Adrenal gland (tissue), 19 donors: ENCODE measurements at places on chromosomes 16 and 17. TPM values are rescaled to one million over a fixed set of nuclear protein-coding genes. Genes with fewer than 3 reads are reported as not detected.
A peak's percentile ranks its signal among the peaks of the same experiment; 100 is the strongest.

- H3K27me3 ChIP-seq = no peaks in the 10 kb centered on the region
- no peak overlapping the region for H3K4me3 ChIP-seq
- no peaks in the 10 kb centered on the region for H3K36me3 ChIP-seq
- DNase-seq = no peak
- H3K27ac ChIP-seq = no peak overlapping the region
Measured at GRCh38 chr16:85453703-85454102, 159.4 kb upstream of the GSE1 start.

GRCh38 chr16:280552-280951 is at the start of gene ARHGDIG:
Gene ARHGDIG, plus strand, starts transcription at chr16:280591. Its CDS starts 90 bp downstream, at chr16:280681.
- H3K4me3 ChIP-seq = no peak within 1 kb of the TSS
- H3K27ac ChIP-seq = no peak within 1 kb of the TSS
- no peaks in the 10 kb centered on the region for H3K36me3 ChIP-seq
- H3K4me1 ChIP-seq = no peaks in the 10 kb centered on the region
- DNase-seq = no peak

DNA sequence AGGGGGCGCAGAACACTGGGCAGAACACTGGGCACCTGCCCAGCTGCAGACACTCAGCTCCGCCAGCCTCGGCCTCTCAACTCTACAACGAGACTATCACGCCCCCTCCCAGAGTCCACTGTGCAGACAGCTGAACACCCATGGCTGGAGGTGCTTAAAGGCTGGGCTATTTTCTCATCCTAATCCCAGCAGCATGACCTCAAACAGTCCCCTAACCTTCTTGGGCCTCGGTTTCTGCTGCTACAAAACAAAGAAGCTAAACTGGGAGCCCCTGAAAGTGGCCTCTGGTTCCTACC is 27.7 kb upstream of the ZNF469 start:
- H3K27ac ChIP-seq = no peak overlapping the region
- no peak overlapping the region for H3K4me3 ChIP-seq
- H3K4me1 ChIP-seq = no peaks in the 10 kb centered on the region
- no peaks in the 10 kb centered on the region for H3K27me3 ChIP-seq
- DNase-seq = no peak
- no peaks in the 10 kb centered on the region for H3K36me3 ChIP-seq

TEX14 gene
- total RNA-seq = 0.69 TPM

BAHCC1 gene
- 14.4 TPM for total RNA-seq

CPNE7 gene
- total RNA-seq = 0.36 TPM

DNA sequence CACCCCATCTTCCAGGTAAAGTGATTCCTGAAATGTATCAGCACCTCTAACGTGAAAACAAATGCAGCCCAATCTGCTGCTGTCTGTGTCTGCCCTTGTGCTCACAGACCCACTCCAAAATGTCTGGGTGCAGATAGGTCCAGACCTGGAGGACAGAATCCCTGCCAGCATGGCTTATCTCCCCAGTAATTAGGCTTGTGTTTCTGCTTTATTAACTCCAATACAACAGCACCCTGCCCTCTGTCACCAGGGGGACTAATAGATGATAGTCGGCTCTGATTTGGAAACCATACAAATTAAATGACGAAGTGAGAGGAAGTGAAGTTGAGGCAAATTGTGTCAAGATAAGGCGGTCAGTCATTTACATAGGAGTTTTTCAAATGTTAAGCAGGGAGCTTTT is 608.3 kb upstream of the SALL1 start:
- no peak overlapping the region for H3K4me3 ChIP-seq
- DNase-seq = no peak
- no peak overlapping the region for H3K27ac ChIP-seq
- no peaks in the 10 kb centered on the region for H3K36me3 ChIP-seq

- no peaks in the 10 kb centered on the region for H3K4me1 ChIP-seq
- H3K27ac ChIP-seq = no peak overlapping the region
- no peaks in the 10 kb centered on the region for H3K36me3 ChIP-seq
- H3K27me3 ChIP-seq = peaks cover 5% of the 10 kb centered on the region
- no peak overlapping the region for H3K4me3 ChIP-seq
Measured at GRCh38 chr16:80570106-80570478, 29.3 kb downstream of the DYNLRB2 start.

DNA sequence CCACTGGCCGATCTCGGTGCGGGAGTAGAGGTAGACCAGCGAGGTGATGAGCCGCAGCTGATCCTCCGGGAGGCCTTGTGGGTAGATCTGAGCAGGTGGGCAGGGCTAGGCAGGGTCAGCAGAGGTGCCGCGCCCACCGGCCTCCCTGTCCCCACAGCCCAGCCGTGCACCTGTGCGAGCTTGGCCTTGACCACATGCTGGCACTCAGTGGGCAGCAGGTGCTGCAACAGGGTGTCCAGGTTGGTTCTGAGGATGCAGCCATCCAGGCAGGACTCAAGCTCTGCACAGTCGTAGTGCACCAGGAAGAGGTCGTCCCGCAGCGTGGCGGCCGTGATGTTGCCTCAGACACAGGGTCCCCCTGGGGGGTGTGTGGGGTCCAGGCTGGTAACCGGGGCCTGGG is 12.4 kb downstream of the MSLN start:
- no peak for DNase-seq
- H3K36me3 ChIP-seq = no peaks in the 10 kb centered on the region
- H3K27me3 ChIP-seq = no peaks in the 10 kb centered on the region
- no peak overlapping the region for H3K4me3 ChIP-seq

GRCh38 chr16:9008601-9009260 is 45.0 kb upstream of the USP7 start:
- H3K27me3 ChIP-seq = peaks cover 4% of the 10 kb centered on the region
- H3K4me1 ChIP-seq = no peaks in the 10 kb centered on the region
- peak; percentile 86 for DNase-seq
- no peak overlapping the region for H3K4me3 ChIP-seq

DNA sequence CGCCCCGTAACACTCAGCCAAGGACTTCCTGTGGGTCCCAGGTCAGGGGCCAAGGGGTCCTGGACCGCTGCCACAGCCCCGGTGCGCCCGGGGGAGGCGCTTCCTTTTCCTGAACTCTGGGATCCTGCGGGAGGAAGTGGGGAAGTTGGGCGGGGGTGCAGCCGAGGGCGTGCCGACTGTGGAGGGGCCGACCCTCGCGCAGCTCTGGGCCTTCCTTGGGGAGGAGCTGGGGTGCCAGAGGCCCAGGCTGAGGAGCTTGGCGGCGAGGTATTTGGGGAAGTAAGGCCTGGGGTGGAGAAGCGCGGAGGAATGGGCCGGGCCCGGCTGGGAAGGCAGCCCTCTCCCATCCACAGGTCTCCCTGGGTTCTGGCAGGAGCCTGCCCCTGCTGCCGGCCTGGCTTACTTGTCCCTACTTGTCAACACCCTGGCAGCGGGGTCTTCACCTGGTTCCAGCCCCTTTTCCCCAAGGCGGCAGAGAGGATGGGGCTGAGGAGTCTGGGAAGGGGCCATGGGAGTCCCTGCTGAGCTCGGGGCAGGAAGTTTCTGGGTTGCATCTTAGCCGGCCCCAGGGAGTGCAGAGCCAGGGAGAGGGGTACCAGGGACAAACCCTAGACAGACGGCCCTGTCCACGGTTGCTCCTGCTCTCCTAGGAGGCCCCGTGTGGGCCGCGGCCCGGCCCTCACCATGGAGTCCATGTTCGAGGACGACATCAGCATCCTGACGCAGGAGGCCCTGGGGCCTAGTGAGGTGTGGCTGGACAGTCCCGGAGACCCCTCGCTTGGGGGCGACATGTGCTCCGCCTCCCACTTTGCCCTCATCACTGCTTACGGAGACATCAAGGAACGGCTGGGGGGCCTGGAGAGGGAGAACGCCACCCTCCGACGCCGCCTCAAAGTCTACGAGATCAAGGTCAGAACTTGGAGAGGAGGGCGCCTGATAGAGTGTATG is 1.7 kb downstream of the TBKBP1 start:
- peaks cover 4% of the 10 kb centered on the region for H3K4me1 ChIP-seq
- H3K27ac ChIP-seq = peak overlapping the region; percentile 86
- peaks cover 10% of the 10 kb centered on the region for H3K36me3 ChIP-seq
- H3K4me3 ChIP-seq = no peak overlapping the region
- H3K27me3 ChIP-seq = no peaks in the 10 kb centered on the region

HSPB9 gene
- total RNA-seq = 0.14 TPM

DLX3 gene
- total RNA-seq = not detected

C17orf113 gene
- total RNA-seq = 0.69 TPM

DNA sequence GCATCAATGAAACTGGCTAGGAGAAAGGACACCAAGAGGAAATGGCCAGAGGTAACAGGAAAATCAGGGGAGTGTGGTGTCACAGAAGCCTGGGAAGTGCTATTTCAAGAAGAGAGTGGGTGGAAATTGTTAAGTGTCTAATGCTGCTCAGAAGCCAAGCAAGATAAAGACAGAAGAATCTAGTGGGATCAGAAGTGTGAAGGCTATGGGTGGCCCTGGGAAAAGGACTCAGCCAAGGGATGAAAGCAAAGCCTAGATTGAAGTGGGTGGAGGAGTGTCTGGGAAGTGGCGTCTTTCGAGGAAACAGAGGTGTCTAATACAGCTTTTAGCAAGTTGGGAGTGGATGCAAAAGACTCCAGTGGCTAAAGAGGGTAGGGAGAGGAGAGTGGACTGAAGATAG is 13.4 kb downstream of the PDZD9 start:
- H3K36me3 ChIP-seq = no peaks in the 10 kb centered on the region
- no peaks in the 10 kb centered on the region for H3K27me3 ChIP-seq
- H3K27ac ChIP-seq = no peak overlapping the region
- no peak for DNase-seq
- H3K4me1 ChIP-seq = peaks cover 7% of the 10 kb centered on the region

LLGL2 gene
- total RNA-seq = 23.4 TPM

- no peak overlapping the region for H3K4me3 ChIP-seq
- H3K27ac ChIP-seq = no peak overlapping the region
- DNase-seq = no peak
- peaks cover 12% of the 10 kb centered on the region for H3K27me3 ChIP-seq
- H3K4me1 ChIP-seq = no peaks in the 10 kb centered on the region
- H3K36me3 ChIP-seq = no peaks in the 10 kb centered on the region
Measured at GRCh38 chr16:3012246-3012645, 477 bp upstream of the CLDN9 start.

GRCh38 chr16:19177111-19177739 is 9.2 kb downstream of the SYT17 start:
- H3K27me3 ChIP-seq = no peaks in the 10 kb centered on the region
- no peak for DNase-seq
- no peak overlapping the region for H3K4me3 ChIP-seq
- H3K4me1 ChIP-seq = no peaks in the 10 kb centered on the region
- no peaks in the 10 kb centered on the region for H3K36me3 ChIP-seq

DNA sequence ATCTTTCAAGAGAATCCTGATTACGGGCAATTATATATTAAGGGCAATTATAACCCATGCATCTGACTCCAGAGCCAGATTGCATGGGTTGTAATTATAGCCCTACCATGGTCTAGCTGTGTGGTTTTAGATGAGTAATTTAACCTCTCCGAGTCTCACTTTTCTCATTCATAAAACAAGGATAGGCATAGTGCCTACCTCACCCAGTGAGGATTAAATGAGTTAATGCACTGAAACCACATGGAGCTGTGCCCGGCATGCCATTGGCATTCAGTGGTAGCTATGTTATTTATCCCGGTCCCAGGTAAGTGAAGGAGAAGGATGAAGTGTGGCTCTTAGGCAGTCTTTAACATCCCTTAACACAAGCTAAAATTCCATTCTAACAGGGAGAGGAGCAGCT is 6.3 kb downstream of the SNX20 start:
- H3K4me3 ChIP-seq = no peak overlapping the region
- no peaks in the 10 kb centered on the region for H3K4me1 ChIP-seq
- peaks cover 11% of the 10 kb centered on the region for H3K27me3 ChIP-seq
- no peaks in the 10 kb centered on the region for H3K36me3 ChIP-seq
- DNase-seq = no peak

DNA sequence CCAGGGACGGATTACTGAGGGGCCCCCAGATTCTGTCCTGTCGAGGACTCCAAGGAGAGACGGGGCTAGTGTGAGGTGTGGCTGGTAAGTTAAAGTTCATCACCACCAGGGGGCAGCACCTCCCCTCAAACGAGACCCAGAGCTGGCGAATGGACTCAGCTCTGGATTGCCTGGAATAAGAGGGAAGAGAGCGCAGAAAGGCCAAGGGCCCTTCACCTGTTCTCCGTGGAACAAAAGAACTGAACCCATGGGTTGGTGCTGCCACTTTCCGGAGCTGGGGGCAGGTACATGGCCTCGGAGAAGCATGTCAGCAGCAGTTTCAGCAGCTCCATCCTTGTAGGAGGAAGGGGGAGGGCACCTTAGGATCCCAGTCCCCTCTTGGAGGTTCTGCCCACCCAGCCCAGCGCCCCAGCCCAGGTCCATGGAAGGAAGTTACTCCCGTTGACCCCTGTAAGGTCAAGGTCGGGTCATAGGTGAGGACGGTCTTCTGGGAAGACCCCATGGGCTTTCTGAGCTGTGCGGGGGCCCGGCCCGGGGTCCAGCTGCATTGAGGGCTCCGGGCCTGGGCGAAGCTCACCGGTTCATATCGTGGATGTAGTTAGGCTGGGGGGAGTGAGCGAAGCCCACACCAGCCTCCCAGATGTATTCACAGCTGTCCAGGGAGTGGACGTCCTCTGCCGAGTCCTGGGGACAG is 10.8 kb downstream of the HID1 start:
- H3K36me3 ChIP-seq = no peaks in the 10 kb centered on the region
- peak; percentile 86 for DNase-seq
- H3K27me3 ChIP-seq = no peaks in the 10 kb centered on the region
- no peak overlapping the region for H3K4me3 ChIP-seq

GAS2L2 gene
- total RNA-seq = 0.06 TPM

- H3K27ac ChIP-seq = peak overlapping the region; percentile 80
- peaks cover 26% of the 10 kb centered on the region for H3K4me1 ChIP-seq
- H3K4me3 ChIP-seq = no peak overlapping the region
- H3K36me3 ChIP-seq = no peaks in the 10 kb centered on the region
- no peaks in the 10 kb centered on the region for H3K27me3 ChIP-seq
- DNase-seq = no peak
Measured at GRCh38 chr17:64229815-64230728, 33.0 kb downstream of the TEX2 start.

DNA sequence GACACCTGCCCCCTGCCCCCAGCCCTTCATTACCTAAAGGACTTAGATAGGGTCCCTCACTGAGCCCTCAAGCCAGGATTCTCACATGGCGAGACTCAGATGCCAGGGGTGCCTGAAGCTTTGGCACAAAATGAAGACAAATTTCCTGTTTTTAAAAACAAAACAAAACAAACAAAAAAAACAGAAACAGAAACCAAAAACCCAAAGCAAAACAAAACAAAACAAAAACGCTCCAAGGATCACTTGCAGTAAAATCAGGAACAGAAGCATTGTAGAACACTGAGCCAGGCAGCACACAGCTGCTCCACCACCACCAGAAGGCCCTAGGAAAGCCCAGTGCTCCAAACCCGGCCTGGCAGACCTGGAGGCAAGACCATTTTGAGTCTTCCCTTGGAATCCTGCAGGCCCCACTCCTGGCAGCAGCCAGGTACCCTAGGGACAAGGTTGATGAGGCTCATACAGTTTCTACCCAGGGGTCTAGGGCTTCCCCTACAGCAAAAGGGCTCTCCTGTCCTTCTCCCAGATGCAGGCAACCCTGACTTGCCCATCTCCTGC is 20.8 kb downstream of the MYO18A start:
- peaks cover 17% of the 10 kb centered on the region for H3K4me1 ChIP-seq
- H3K27ac ChIP-seq = no peak overlapping the region
- DNase-seq = no peak
- no peak overlapping the region for H3K4me3 ChIP-seq
- H3K36me3 ChIP-seq = no peaks in the 10 kb centered on the region

DNA sequence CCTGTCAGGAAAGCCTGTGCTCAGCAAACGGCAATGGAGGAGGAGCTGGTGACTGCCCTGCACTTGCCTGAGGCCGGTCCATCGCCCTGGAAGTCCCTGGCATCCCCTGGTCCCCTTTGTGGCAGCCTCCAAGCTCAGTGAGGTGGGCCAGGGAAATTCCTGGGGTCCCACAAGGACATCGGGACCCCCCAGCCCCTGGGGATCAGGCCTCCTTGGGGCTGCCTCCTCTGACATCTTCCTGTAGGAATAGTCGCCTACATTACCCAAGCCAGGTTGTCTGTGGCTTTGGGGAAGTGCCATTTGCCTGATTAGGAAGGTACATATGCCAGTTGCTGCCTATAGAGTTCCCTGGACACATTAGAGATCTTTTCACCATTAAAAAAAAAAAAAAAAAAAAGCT is 7.1 kb upstream of the KRT9 start:
- H3K27me3 ChIP-seq = no peaks in the 10 kb centered on the region
- no peaks in the 10 kb centered on the region for H3K4me1 ChIP-seq
- no peak overlapping the region for H3K27ac ChIP-seq
